Transverse colon (tissue), 4 donors: ENCODE measurements at places on chromosomes 6 and 20. TPM values are rescaled to one million over a fixed set of nuclear protein-coding genes. Genes with fewer than 3 reads are reported as not detected.

SLPI gene
- 16.1 TPM for total RNA-seq

GRCh38 chr6:166279393-166279679 lies 28.9 kb downstream of the PRR18 start:
- no peak for DNase-seq

BNIP5 gene
- 6.0 TPM for total RNA-seq

- DNase-seq: no peak
These were observed 246.7 kb downstream of the ALDH8A1 start for GRCh38 chr6:134703206-134703605.

GRCh38 chr6:153858529-153858928 lies 180.5 kb upstream of the OPRM1 start:
- no peak for DNase-seq

SLC35F1 gene
- total RNA-seq: 1.1 TPM

TNNC2 gene
- total RNA-seq: 3.5 TPM

DNA sequence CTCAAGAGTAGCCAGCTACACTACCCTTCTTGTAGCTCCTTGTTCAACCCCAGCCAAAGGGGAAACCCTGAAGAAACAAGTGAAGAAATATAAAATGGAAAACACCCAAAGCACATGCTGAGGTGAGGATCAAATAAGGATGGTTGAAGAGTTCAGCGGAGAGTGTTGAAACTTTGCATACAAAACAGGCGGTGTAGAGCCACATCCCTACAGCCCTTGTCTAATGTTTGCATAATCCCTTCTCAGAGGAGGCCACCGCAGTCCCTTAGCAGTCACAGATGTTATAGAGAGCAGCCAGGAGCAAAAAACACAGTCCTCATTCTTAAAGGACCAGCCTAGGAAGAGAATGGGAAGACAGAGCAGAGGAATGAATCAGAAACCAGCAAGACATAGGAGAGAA lies 350.7 kb upstream of the SASH1 start:
- no peak for DNase-seq

GRCh38 chr6:12806796-12807195 lies 90.2 kb downstream of the PHACTR1 start:
- no peak for DNase-seq

DSTN gene
- total RNA-seq: 392 TPM

GRCh38 chr6:123640567-123641187 lies 3.9 kb upstream of the TRDN start:
- no peak for DNase-seq

- DNase-seq: peak; percentile 99
These were observed at the start of gene FLOT1 for GRCh38 chr6:30742316-30743098. TSS of gene FLOT1 (minus strand) at chr6:30742687. CDS start at chr6:30742189, 498 bp downstream.

DNA sequence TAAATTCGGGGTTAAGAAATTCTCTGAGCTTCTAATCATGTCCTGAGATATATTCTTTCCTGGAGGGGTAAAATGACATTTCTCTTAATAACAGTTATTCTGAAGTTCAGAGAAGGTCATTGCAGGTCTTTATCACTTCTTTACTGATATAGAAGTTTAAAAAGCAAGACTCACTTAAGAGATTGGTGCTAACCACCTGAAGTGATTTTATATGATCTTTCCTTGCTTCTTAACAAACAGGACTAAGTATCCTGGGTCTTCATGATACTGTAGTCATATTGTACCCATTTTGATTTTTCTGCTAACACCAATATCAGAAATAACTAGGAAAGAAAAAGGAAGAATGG lies 39.3 kb upstream of the PRDM1 start:
- no peak for DNase-seq

DNA sequence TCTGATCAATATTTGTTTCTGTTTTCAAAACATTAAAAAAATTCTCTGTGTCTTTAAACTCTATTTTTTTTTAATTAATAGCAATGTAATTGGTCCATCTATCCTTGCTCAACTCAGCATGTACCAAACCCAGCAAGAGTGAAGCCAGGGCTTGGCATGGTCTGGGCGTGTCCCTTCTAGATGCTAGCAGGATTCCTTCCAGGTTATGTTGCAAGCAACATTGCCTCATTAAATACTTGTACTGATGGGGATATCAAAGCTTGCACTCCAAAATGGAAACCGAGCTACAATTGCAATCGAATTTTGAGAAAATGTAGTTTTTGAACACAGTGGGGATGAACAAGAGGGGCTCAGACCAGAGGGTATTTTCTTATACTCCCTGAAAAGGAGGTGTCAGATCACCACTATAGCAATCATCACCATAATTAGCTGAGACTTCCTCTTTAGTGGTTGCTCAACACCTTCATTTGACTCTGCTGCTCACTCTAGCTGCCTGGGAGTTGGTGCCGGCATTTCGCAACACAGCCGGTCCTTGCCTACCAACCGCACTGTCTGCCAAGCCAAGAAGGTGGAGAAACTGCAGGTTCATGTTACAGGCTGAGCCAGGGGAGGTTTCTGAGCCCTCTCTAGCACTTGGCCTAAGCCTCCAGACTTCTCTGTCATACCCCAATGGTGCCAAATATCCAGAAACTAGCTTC lies 67.8 kb upstream of the RALGAPA2 start:
- peak; percentile 77 for DNase-seq

BPIFB2 gene
- not detected for total RNA-seq

VWA7 gene
- total RNA-seq: 8.1 TPM

GTSF1L gene
- not detected for total RNA-seq

SYNGAP1 gene
- 4.9 TPM for total RNA-seq

OXT gene
- not detected for total RNA-seq

DNA sequence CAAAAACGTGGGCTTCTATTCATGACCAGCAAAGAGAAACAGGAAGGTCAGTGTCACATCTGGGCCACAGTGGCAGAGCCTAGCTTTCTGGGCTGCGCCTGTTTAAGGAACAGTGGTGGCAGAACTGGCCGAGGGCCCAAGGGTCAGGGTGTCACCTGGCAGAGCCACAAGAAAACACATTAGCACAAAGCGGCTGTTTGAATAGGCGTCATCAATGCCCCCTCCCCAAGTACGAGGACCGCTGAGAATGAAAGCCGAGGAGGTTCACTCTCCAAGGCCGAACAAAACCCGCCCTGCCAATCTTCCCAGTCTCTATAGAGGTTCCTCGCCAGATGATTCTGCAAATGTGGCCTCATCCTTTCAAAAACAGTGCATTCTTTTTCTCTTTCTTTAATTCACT lies 125.2 kb upstream of the TRAF3IP2 start:
- no peak for DNase-seq

GRCh38 chr20:18566892-18567738 lies at the start of gene SMIM26:
TSS of gene SMIM26 (plus strand) at chr20:18567432. CDS start at chr20:18567479, 47 bp downstream.
- peak; percentile 95 for DNase-seq

HSD17B8 gene
- total RNA-seq: 34.3 TPM

SRMS gene
- total RNA-seq: not detected

GRCh38 chr20:408843-409696 lies 971 bp downstream of the RBCK1 start:
- no peak for DNase-seq

DNA sequence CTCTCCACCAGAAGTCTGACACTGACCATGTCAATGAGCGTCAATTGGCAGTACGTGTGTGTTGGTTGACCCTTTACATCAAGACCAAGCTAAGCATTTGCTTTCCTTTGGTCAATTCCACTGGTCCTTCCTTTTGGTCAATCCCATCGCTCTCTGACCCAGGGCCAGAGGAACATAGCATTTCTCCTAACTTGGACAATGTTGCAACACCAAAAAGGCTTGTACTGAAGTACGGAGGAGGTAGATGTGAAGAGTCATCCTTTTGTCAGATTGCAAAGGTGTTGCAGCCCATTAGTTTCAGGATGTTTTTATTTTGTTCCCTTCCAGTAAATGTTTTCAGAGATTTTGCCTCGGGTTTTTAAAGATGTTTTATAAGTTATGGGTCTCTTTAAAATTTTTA lies 24.6 kb downstream of the EDN1 start:
- no peak for DNase-seq

- DNase-seq: no peak
These were observed 7.6 kb downstream of the PTPN1 start for GRCh38 chr20:50517817-50518154.

GRCh38 chr20:831956-832355 lies 1.6 kb upstream of the FAM110A start:
- DNase-seq: no peak

LRRC1 gene
- total RNA-seq: 94.5 TPM

DNA sequence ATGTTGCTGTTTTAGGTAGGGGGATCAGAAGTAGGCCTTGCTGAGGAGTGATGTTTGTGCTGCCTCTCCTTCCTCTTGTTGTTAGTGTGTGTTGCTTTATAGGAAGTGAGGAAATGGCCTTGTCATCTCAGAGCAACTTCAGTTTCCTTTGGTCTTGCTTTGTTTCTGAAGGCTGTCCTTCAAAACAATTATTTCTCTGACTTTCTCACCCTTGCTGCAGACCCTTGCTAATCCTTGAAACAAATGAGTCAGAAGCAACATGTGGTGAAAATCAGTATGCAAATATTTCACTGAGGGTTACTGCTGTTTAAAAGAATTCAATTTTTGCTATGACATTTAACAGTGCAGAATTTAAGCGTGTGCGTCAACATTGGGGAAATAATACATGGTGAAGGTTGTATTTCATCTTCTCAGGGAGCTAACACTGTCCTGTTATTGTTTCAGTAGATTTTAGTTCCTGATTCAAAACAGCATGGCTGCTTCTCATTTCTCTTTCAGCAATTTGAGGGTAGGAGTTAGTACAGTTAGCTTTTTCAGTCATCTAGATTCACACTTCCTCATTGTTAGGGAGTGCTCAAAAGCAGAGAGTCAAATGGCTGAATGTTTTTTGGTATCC lies 13.8 kb downstream of the RNF144B start:
- DNase-seq: no peak

DNA sequence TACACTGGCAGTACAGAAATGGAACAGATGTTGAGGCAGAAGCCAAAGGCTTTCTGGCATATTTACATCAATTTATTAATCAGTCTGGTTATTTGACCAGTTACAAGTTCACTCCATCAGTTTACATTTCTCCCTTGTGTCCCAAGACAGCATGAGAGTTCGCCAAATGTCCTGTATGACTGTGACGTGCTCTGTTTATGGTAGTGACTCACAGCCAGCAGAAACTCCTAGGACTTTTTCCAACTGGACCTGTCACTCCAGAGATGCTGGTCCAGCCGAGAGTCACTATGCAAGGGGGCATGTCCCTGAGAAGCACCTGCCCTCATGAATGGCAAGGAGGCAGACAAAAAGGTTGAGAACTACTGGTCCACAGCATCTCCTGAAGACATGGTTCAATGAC lies 160.0 kb downstream of the LRFN2 start:
- DNase-seq: no peak

DNA sequence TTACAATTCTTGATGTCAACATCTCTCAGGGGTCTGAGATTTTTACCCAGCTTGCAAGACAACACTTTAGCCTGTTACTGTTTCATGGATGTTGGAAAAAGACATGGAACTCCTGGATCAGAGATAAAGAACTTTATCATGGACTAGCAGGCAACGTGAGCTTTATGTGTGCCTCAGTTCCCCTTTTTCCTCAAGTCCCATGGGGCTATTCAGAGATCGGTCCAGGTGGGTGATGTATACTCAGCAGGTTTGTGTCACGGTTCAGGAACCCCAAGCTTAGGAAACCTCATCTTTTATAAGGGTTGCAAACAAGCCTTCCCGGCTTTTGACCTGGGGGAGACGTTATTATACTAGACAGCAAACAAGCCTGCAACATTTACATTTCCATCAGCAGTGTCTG lies 15.0 kb downstream of the AFG1L start:
- DNase-seq: no peak

GRCh38 chr6:169388395-169389166 lies 134.9 kb upstream of the THBS2 start:
- no peak for DNase-seq

DNA sequence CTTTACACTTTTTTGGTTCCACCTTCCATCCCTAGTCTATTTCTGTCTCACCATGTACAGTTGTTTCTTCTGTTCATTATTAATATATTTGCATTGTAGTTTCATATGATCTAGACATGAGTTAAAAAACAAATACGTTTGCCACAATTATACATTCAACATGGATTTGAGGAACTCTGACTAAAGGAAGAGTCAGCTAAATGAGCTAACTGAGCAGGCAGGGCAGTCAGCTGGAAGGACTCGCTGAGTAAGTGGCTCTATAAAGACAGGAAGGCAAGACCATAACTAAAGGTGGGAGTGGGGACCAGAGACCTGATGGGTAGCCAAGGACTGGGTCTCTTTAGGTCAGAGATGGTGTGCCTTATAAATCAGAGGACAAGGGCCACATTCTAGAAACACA lies 26.3 kb downstream of the TMX4 start:
- no peak for DNase-seq

DNA sequence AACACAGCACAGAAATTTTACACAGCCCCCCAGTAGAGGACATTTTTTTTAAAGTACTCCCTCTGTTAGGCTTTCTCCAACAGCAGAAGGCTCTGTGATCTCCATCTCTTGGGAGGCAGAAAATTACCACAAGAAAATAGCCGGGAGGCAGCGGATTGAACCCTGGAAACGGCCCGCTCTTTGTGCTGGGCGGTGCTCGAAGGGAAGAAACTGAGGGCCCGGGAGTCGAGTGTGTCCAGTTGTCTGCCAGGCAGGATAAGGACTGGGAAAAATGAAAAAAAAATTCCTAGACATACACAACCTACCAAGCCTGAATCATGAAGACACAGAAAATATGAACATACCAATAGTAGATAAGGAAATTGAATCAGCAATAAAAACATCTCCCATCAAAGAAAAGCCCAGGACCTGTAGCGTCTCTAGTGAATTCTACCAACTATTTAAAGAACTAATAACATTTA lies 31.5 kb downstream of the POM121L2 start:
- DNase-seq: no peak

DNA sequence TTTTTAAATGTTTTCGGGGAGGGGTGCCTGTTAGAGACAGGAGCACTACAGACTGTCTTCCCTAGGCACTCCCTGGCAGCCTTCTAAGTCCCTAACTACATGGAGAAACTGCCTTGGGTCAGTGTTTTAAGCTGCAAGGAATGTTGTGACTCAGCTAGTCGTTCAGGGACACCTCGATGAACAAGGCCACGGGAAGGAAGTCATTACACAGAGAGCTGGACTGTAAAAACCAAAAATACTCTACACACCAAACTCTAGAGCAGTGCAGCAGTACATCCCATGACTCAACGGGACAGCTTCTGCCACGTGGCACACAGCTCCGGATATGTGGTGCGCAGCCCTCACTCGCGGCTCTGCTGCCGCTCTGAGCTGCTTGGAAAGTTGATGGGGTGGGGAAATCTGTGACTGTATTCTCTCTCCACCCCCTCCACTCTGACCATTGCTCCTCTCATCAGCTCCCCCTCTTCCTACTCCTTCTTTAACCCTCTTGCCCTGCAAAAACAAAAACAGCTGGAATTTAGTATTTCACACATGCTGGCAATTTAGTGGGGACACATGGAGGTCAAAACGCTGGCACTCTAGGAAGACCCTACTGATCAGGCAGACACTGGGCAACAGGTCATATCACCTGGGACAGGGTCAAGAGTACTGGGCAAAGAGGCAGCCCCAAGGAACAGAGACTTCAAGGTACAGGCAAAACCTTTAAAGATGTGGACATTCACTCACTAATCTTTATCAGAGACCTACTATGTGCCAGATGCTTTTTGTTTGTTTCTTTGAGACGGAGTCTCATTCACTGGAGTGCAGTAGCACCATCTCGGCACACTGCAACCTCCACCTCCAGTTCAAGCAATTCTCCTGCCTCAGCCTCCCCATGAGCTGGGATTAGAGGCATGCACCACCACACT lies 10.9 kb upstream of the LPIN3 start:
- peak; percentile 64 for DNase-seq
